Spleen (tissue), 13 donors: ENCODE measurements at places on chromosomes 13 and 19.

DNA sequence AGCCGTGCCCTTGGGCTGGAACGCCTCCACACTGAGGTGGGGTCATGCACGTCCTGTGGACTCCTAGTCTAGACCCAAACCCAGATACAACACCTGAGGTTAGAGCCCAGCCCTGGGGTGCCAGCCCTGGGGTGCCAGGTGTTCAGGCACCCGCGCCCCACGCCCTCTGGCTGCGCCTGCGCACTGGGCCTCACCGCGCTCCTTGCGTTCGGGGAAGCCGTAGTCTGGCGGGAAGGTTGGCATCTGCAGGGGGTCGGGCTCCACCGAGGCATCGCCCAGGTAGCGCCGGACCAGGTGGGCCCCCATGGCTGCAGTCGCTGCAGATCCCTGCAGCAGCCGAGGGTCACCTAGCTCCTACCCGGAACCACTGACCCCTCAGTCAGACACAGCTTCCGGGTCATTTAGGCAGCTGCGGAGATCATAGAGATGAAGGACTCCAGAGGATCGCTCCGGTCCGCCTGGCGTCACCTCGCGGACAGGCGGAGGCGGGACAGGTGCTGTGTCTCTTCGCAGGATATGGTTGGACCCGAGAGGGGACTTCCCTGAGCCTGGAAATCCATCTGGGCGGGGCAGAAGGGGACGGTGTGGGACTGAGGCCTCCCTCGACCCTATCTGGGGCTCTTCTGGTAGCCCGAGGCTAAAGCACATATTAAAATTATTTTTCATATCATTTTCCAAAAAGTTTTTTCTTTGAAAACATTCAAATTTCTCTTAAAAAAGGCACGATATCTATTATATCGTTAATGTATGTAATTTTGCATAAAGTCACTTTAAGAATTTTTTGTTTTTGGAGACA lies at the start of gene NDUFB7:
TSS of gene NDUFB7 (minus strand) at position 372 of the 796 bp plus-strand sequence. CDS start at position 306, 66 bp downstream.
- DNase-seq = peak; percentile 98

- no peak for DNase-seq
These were observed 352.9 kb downstream of the FOXO1 start for GRCh38 chr13:40313269-40314200.

GRCh38 chr13:44417876-44418275 lies 44.3 kb downstream of the SERP2 start:
- DNase-seq = peak; percentile 14

- DNase-seq = no peak
These were observed 24.5 kb downstream of the UQCRFS1 start for GRCh38 chr19:29188289-29189032.
